ENCODE measurements at places on chromosomes 11 and 22.

DNA sequence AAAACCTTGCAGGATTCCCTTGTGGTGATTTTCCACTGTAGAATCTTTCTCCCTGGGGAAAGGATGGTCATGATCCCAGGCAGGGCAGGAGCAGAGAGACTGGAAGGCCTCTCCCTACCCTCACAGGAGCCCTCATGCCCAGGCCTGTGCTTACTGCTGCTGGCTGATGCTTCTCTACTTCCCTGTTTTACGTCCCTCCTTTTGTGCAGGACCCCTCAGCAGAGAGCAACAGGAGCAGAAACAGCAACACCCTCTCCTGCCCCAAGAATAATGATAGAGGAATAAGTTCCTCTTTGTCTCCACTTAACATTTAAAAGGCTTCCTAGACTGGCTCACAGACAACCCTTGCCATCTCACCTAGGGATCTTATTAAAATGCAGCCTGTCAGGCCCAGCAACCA, 3.6 kb downstream of the ISX start:
- DNase-seq, result no peak

GRCh38 chr11:95512682-95513081, 276.9 kb downstream of the FAM76B start:
- no peak for DNase-seq

DNA sequence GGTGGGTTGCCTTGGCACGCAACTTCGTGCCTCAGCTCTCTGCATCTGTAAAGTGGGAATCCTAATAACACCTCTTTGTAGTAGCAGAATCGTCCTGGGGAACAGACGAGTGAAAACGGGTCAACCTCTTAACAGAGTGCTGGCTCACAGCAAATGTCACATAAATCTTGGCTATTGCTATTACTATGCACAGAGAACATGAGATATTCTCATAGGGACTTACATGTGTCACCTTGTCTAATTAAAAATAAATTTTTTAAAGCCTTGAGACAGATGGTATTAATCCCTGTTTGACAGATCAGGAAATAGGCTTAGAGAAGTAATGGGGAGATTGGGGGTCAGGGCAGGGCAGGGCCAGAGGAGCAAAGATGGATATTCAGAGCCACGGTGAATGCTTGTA, 44.3 kb upstream of the IGSF9B start:
- no peak for DNase-seq

DNA sequence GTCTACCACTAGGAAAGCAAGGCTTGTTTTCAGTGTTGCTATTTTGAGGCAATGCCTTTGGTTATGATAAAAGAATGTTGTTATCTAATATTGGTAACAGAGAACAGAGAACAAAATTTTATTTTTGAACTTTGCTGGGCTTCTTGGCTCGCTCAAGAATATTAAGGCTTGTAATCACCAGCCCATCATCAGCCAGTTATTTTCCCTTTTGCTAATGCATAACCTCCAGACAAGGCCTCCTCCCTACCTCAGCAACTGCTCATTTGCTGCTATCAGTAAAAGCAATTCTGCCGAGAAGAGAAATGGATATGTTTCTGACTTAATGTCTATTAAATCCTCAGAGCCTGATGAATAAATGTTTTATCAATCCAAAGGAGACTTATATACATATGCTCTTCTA, 8.9 kb downstream of the MTMR2 start:
- no peak for DNase-seq

DNA sequence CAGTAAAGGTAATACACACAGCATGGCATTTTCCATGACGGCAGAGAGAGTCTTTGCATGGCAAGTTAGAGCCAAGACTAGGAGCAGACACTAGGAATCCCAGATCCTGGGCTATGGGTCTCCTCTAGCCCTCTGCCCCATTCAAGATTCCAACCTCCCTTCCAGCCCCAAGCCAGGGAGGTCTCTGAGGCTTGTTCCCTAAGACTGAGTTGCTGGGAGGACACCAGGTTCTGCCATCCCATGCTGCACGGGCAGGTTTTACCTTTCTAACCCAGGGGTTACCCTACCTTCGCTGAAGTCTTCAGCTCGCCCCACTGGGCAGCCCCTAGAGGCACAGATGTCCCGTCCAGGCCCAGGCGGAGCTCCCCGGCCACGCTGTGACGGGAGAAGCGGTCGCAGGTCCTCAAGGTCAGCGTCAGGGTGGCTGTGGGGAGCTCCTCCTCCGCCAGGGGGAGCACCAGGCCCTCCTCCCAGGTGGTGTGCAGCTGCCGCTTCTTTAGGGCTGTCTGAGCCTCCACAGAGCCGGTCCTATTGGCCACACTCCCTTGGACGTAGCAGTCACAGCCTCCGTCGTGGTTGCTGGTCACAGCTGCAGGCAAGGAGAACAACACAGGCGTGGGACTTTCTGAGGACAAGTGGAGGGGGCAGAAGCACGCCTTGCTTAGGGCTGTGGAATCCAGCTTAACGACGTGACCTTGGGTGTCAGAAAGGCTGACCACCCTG, 33.8 kb downstream of the SYT13 start:
- DNase-seq, result no peak

- no peak for DNase-seq
Observed at GRCh38 chr11:12356944-12357655, 20.3 kb upstream of the PARVA start.

- DNase-seq, result no peak
Observed at GRCh38 chr11:106706355-106706754, 311.9 kb downstream of the GUCY1A2 start.

DNA sequence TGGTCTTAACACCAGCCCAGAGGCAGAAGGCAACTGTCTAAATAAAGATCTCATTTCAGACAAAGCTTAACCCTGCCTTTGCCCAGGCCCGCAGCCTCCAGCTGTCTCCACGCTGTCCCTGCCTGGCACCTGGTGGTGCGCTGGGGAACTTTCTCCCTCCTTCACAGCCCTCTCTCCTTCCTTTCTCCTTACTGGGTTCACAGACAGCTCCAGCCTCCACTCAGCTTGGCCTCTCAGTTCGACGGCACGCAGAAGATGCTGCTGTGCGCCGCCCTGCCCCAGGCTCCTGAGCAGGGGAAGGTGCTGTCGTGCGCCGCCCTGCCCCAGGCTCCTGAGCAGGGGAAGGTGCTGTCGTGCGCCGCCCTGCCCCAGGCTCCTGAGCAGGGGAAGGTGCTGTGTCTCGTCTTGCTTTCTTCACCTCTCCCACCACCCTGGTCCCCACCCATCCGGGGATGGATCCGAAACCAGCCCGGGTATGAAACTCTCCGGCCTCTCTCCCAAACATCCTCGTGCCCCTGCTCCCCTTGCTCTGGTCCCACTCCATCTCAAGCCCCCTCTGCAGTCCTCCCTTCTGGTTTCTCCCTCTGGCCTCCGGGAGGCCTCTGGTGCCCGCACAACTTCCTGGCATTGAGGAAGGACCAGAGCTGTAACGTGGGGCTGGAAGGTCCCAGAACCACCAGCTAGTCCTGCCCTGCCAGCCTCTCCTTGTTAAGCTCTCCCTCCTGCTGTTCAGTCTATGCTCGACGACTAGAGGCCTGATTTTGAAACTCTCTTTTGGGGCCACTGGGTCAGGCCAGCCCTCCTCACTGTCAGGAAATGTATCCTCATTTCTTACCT, 22.9 kb upstream of the JAM3 start:
- no peak for DNase-seq

DNA sequence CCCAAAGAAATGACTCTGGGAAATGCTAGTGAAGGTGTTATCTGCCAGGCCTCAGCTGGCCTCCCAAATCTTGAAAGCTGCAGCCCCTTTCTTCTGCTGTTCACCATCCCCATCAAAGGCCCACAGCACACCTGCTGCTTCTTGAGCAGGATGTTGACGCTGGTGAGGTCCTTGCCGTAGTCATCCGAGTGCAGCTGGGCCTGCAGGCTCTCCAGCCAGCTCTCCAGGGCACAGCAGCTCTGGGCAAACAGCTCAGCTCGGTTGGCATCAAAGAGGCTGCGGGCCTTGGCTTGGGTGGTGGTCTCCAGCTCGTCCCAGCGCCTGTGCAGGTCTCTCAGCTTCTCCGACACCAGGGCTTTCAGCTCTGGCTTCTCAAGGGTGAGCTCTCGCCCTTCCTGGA, 18.5 kb upstream of the RBM4B start:
- DNase-seq, result no peak

DNA sequence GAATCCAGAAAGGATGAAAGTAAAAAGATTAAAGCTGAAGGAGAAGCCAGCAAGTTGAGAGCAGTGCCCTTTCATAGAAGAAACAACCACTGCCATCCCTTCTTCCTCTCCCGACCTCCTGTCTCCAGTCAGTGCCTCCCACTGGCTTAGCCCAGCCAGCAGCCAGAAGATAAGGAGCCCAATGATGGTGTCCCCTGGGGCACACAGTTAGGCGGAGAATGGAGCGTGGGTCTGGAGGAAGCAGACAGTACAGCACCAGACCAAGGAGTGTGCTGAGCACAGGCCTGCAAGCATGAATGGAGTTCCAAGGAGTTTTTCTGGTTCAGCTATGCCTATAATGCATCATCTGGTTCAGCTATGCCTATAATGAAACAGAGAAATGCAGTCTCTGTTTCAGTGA, 54.3 kb upstream of the TNRC6B start:
- no peak for DNase-seq

- DNase-seq, result no peak
Observed at GRCh38 chr11:27563201-27563600, 56.6 kb upstream of the LIN7C start.

DNA sequence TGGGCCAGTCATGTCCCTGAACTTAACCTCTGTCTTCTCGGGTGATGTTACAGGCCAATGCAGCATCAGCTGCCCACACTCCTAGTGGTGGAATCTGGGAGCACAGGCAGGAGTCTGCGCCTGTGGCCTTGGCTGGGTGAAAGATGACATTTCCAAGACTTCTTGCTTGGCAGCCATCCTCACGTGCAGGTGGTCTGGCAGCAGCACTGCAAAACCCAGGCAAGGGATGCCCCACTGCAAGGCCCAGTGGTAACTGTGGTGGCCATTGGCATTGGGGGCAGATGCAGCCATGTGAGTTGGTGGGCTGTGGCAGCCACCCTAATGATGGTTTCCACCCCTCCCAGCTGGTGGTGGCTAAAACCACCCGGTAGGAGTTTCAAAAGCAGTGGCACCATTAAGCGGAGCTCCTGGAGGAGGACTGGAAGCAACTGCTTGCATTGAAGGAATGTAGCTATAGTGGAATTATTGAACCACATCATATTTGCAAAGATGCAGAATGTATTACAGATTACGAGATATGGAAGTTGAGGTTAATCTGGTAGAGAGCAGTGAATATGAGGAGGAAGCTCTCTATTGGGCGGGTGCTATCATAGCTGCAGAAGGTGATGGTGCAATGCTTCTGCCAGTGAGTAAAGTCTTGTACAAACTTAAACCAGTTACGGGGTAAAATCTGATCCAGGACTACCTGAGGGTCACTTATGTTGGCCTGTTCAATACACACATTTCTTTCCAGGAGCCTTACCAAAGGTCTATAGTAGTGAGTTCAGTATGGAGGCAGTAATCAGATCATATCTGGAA, 120.7 kb upstream of the TOP3B start:
- DNase-seq, result no peak

DNA sequence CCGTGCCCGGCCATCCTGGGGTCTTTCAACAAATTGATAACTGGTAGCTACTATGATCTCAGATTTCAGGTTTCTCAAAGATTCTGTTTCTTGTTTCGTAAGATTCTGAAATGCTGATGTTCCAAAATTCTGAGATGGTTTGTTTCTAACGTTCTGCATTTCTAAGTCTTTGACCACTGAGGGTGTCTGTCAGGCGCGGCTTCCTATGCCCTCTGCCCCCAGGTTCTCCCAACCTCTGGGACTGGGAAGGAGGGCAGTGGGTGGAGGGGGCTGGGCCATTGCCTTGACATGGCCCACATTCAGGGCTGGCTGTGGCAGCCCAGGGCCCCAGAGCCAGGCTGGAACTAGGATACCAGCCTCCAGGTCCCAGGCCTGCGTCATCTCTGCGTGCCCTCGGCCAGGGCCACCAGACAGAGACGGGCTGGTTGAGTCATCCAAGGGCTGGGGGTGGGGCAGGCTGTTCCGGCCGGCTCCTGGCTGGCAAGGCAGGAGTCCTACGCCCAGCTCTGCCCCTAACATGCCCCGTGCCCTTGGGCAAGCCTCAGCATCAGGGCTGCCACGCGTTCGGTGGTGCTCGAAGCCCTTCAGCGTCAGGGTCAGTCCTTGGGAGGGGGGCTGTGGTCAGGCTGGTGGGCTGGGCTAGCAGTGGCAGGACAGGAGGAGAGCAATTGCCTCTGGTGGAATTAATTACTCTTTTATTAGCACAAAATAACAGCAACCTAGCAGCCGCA, 5.2 kb downstream of the TMEM134 start:
- no peak for DNase-seq

GRCh38 chr11:102591160-102591718, 33.9 kb downstream of the MMP20 start:
- no peak for DNase-seq

- no peak for DNase-seq
Observed at GRCh38 chr11:5288906-5289550, 12.7 kb downstream of the OR51B4 start.

GRCh38 chr22:48849219-48849912, 978.3 kb downstream of the BRD1 start:
- DNase-seq, result no peak

DNA sequence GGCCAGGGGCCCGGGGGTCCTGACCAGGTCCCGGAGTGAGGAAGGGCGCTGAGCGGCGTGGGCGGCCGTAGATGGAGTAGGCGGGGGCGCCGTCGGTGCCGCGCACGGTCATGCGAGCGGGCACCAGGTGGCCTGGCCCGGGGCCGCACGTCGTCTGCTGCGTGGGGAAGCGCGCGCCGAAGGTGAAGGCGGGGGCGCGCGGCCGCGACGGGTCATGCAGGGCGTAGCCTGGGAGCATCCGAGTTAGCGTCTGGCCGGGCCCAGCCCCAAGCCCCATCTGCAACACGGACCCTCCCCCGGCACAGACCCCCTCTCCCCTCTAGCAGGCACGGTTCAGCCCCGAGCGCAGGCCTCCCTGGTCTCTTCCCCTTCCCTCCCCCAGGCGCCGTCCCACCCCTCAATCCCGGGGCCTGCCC, 1.7 kb upstream of the TYMP start:
- no peak for DNase-seq

DNA sequence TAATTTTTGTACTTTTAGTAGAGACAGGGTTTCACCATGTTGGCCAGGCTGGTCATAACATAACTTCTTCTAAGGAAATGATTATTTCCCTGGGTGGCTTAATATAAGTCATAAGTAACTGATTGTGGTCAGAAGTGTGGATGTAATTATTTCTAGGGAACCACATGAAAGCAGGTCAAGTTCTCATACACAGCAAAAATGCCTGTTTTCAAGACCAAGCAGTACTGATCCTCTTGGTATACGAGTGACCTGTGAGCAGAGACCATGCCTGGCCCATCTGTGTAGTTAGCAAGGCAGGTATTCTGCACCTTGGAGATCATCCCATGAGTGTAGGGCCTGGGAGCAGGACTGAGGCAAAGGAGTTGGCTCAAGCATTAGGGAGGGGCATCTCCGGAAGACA, 32.5 kb upstream of the NUCB2 start:
- no peak for DNase-seq

- no peak for DNase-seq
Observed at GRCh38 chr22:29987137-29987536, 93.1 kb upstream of the HORMAD2 start.

GRCh38 chr22:43723816-43724215, 88.3 kb downstream of the EFCAB6 start:
- no peak for DNase-seq

GRCh38 chr11:32434356-32435151, 785 bp downstream of the WT1 start:
- no peak for DNase-seq

GRCh38 chr22:48901324-48901723, 926.3 kb downstream of the BRD1 start:
- no peak for DNase-seq

- DNase-seq, result peak; percentile 25
Observed at GRCh38 chr11:63906585-63906984, 10.4 kb downstream of the RCOR2 start.

Measured in stimulated activated CD8-positive, alpha-beta memory T cell treated with anti-CD3 and anti-CD28 coated beads, Interleukin-7, amount 100 ng/mL, for 1 hour (primary cell).